Activated T-cell treated with anti-CD3 and anti-CD28 coated beads, Interleukin-2, amount 50 U/mL, for 48 hours (primary cell): ENCODE measurements at places on chromosomes 16 and 17.

DNA sequence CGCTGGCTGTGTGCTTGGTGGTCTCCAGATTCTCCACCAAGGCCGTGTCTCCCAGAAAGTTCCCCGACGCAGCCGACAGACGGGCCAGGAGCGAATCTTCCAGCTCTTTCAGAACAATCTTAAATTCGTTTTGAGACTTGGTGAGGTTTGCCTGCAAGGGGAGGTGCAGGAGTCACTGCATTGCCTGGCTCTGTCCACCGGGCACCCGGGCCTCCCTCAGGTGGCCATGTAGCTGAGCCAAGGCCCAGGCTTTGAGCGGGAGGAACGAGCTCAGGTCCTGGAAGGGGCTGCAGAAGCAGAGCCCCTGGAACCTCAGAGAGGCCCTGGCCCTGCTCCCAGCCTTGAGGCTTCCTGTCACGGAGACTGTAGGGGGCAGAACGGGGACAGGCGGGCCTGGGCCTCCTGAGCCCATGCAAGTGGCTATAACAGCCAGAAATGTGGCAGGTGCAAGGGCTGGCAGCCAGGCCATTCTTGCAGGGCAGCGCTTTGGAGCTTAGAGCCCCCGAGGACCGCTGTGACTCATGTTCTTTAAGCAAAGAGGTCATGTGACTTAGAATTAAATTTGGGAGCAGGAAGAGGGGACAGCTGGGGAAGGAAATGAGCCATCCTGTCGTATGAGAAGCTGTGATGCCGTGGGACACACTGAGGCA is 72.4 kb downstream of the PGS1 start:
- no peak for DNase-seq

DNA sequence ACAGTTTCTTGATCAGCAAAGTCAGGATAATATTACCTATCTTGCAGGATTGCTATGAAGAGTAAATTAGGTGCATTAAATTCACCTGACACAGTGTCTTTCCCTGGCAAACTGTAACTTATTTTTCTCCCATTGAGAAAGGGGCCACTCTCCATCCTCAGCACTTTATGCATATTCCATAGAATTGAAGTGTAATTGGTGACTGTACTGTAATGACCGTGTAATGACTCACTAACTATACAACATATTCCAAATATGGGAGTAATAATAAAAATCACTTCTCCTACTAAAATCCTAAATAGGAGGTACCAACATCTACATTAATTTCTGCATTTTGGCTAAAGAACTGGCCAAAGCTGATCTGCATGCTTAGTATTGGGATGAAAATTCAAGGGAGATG is 141.9 kb upstream of the NOG start:
- DNase-seq, result no peak

DNA sequence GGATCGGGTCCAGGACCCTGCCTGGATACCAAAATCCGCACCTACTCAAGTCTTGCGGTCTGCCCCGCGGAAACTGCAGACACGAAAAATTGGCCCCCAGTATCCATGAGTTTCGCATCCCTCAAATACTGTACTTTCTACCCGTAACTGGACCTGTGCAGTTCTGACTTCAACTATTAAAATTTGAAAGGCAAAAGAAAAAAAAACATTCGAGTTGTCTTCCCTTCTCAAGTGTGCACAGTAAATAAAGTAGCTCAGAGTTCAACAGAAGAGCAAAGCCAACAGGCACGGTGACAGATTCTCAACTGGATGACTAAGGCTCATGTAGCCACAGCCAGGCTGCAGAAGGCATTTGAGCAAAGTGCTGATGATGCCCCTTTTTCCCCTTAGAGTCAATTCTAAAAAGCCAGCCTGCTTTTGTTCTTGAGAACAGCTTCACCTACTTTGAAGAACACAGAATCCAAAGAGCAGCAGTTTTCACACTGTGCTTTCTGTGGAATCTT is 32.5 kb downstream of the MARF1 start:
- DNase-seq, result no peak

DNA sequence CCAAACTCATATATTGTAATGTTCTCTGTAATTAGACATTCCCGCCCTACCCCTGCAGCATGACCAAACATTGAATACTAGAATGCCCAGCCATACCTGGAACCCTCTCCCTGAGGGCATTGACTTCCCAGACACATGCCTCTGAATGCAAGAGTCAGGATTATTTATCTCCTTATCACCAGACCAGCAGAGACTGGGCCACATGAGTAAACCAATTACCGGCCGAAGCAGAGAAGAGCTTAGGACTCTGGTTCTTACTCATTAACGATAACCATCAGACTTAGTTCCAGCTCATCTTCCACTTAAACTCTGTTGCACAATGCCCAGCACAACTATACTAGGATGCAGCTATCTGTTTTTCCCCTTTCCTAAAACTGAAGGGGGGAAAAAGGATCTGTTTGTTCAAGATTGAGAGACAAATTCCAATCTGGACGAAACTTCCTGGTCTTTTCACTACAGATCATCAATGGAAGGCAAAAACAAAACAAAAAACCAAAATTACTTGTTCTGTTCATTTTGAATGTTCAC is 88.2 kb upstream of the CORO6 start:
- no peak for DNase-seq

DNA sequence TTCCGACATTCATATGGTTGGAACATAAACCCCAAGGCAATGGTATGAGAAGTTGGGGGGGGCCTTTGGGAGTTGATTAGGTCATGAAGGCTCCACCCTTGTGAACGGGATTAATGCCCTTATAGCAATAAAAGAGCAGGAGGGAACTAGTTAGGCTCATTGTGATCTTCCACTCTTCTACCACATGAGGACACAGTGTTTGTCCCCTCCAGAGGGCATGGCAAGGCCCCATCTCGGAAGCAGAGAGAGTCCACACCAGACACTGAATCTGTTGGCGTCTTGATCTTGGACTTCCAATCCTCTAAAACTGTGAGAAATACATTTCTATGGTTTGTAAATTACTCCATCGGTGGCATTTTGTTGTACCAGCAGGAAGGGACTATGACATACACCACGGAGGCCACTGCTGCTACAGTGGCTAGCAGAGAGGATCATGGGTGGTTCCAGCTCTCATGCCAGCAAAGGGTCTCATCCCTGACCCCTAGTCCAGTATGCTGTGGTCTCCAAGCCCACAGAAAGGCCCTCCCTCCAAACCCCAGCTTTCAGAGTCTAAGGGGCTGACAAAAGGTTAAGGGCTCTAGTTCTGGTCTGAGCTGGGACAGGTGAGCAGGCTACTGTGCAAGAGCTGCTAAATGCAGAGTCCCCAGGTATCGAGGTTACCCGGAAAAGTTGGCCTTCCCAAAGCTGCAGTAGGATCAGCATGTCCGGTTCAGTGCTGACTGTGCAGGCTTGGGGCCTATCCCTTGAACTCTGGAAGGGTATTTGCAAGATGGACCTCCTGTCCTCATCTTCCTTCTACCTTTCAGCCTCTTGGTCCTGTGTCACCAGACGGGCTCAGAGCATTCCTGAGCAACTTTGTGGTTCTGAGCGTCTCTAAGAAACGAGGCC is 12.2 kb downstream of the CCR7 start:
- peak; percentile 50 for DNase-seq

GRCh38 chr17:50800196-50800700 is 32.9 kb upstream of the ANKRD40CL start:
- DNase-seq, result no peak

- DNase-seq, result no peak
Measured at GRCh38 chr17:28065706-28066105, 23.2 kb downstream of the NLK start.

GRCh38 chr16:49281843-49282642 is 405 bp upstream of the CBLN1 start:
- DNase-seq, result peak; percentile 81

- DNase-seq, result no peak
Measured at GRCh38 chr17:35051183-35051578, 12.3 kb downstream of the RFFL start.
